OCI-LY7 (cell line): ENCODE measurements at places on chromosomes 13 and 19.

GRCh38 chr19:4506449-4507149, 11.7 kb downstream of the PLIN4 start:
- DNase-seq: no peak

DNA sequence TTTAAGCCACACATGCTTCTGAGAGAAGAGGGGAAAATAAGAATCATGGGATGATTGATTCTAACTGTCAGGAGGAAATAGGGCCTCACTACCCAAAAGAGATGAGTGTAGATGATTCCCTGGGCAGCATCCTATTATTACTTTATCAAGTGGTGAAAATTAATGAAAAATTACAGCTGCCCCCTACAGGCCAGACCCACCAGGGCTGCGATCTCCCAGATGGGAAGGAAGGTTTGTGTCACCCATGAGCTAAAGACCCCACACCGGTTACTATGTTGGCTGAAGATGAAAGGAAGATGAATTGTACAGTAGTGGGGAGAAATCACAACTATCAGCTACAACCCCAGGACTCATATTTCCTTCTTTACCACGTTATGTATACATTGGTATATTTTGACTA, 49.5 kb downstream of the RFC3 start:
- DNase-seq: no peak

GRCh38 chr19:28847468-28847867, 365.5 kb downstream of the UQCRFS1 start:
- no peak for DNase-seq

DNA sequence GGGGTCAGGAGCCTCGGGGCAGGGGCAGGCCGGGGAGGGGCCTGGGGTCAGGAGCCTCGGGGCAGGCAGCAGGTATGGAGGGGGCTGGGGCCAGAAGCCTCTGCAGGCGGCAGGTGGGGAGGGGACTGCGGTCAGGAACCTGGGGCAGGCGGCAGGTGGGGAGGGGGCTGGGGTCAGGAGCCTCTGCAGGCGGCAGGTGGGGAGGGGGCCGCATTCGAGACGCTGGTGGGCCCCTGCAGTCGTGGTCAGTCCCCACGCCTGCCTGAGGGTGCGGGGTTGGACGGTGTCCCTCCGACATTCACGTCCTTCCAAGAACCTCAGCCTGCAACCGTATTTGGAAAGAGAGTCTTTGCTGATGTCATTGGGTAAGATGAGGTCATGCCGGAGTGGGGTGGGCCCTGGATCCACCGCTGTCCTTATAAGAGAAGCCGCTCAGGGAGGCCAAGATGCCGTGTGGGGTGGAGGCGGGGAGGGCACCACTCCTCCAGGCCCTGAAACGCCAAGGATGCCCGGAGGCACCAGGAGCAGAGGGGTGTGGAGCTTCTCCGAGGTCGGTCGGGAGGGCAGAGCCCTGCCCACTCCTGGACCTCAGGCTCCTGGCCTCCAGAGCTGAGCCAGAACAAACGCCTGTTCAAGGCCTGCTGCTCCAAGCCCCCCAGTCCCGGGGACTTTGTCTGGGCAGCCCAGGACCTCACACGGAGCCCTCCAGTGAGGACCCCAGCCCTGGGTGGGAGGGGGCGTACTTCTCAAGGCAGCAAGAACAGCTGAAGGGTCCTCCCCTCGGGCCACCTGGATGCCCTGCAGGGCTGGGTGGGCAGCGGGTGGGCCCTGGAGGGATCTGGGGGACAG, 30.1 kb downstream of the PIP5K1C start:
- DNase-seq: no peak

DNA sequence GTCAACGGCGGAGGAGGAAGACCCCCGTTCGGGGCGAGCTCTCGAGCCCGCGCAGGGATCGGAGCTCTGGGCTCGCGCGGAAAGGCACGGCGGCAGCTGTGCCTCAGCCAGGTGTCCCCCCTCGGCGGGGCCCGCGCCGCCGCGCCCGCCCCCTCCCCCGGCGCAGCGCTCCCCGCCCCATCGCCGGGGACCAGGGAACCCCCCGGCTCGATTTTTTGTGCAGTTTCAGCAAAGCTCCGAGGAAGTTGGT, 110.0 kb downstream of the KCNRG start:
- DNase-seq: no peak

- DNase-seq: no peak
Observed at GRCh38 chr19:18017275-18018083, 9.5 kb downstream of the ARRDC2 start.

DNA sequence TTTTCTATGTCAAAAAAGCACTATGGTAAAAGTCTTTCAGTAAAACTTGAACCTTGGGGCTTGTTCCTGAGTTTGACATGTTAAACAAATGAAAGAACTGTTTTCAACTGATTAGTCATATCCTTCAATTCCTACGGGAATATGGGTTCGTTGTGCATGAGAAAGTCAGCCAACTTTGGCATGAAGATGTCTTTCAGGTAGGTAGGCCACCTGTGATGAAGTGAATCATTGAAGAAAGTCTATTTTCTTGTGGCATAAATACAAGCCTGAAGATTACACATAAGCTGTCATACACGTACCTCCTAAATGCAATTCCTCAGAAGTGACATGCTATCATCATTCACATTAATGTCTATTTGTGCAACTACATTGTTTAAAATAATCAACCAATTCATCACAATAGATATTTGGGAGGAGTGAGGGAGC, 513.0 kb downstream of the IRS2 start:
- no peak for DNase-seq

- DNase-seq: no peak
Observed at GRCh38 chr13:63864171-63864902, 2448.7 kb upstream of the PCDH20 start.

DNA sequence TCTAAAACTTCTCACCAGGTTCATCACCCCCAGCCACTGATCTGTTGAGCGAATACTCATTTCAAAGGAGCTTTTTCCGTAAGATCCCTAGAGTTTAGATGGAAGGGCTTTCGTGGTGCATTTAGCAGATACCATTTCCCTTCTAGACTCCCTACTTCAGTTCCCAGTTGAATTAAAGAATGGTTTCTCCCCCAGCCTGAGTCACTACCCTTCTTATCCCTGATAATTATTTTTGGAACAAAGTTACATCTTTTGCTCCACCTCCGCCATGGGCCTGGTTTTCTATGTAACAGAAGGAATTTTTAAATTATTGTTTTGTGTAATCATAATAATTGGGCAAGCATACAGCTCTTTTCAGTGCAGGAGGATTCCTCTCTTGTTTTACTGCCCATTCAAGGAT, 22.0 kb downstream of the USPL1 start:
- DNase-seq: no peak

DNA sequence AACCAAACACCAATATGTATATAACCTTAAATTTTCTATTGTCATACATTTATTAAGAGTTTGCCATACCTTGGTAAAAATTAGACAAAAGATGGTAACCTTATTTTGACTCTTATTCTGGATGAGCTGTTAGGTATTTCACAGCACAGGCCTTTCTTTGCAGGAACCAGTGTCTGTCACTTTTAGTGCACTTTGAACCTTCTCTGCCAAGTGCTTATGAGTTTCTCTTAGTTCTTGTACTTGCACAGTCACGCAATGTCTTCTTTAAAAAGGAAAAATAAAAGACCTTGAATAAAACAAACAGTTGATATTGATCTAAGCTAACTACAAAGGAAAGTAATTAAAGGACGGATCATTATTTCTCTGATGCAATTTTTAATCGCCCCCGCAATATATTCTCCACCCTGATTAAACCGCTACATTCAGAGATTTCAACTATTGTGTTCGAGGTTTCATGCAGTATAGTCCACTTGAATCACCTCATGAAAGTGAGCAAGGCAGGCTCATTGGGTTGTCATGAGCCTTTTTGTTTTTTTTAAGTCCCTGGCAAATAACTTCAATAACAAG, 534.5 kb downstream of the KLF5 start:
- DNase-seq: no peak

DNA sequence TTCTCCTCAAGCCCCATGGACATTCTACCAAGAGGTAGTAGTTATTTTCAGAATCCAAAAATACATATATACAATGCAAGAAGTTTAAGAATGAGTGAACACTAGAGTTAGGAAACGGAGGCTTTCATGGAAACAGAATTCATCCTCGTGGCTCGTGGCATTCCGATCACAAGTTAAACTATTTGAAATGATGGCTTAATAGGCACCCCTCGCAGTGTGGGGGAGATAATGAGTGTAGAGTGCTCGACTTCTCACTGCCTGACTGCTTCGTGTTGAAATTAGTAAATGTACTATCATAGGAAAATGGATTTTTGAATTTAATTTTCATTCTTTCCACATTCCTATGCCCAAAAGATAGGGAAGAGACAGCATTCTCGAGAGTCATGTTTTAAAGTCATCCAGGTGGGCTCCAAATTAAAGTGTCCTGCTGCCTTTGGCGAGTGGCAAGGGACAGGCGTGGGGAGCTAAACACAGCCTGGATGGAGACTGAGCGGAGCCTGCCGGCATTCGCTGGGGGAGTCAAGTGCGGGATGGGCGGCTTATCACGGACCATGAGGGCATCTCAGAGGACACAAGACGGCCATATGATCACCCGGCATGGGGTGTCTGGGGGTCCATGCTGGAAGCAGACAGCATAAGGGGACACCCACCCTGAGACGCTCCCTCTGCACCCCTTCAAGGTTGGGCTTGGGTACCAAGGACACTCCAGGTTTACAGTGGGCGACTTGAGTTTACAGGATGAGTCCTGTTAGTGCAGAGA, 165.2 kb downstream of the TEX29 start:
- DNase-seq: no peak

DNA sequence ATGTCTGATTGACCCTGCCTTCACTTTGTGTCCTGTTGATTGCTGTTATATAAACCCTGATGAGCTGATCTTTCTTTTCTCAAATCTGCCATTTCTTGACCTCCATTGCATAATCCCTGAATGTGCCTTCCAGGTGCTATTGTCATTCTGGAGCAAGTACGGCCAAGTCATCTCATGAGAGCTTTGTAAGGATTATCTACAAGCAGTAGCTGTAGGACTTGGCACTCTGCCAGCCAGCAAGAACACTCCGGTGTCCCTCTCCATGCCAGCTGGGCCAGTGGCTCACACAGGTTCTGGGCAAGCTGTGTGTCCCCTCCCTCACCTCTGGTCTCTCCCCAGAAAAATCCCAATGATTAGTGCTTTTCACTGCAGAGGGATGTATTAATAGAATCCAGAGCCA, 348.1 kb downstream of the FOXO1 start:
- peak; percentile 22 for DNase-seq

- no peak for DNase-seq
Observed at GRCh38 chr19:24048261-24048660, 38.7 kb upstream of the ZNF254 start.

DNA sequence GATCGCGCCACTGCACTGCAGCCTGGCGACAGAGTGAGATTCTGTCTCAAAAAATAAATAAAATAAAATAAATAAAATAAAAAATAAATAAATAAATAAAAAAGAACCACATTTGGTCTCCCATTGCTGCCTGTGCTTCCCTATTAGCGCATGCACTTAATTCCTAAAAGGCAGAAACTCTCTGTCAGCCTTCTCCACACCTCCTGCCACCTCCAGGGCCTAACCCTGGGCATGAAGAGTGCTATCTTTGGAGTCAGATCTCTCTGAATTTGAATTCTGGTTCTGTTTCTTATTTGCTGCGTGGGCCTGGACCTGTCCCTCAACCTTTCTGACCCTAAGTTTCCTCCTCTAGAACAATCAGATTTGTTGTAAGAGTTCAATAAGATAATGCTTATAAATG, 11.3 kb downstream of the NCAN start:
- DNase-seq: no peak

DNA sequence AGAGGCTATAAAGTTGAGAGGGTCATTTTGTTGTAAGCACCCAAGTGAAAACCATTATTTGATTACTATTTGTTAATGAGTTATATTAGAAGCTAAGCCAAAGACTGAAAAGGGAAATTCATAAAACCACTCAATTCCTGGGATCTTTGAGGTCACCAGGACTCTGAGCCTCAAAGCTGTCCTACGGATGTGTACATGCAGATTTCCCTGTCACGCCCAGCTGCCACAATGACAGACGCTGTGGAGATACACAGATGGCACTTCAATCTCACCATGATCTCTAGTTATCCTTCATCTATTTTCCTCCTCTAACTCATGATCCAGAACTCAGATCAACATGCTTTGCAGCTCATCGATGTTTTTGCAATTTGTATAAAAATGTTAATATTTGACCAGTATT, 403.5 kb upstream of the MIR17HG start:
- no peak for DNase-seq

DNA sequence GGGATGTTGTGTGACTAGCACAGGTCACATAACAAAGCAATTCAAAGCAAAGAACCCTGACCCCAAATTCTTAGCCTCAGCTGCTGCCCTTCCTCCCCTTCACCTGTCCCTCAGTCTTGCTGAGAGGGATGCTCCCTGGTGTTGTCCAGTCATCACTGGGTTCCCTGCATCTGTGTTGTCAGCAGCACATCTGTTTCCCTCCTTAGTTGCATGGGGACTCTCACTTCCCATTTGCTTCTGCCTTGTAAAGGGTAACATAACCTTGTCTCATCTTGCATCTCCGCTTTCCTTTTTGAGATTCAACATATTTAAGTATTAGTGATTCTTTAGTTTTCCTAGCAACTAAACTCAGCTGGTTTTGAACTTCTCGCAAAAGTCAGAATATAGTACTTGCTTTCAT, 54.0 kb downstream of the SPATA13 start:
- peak; percentile 71 for DNase-seq

DNA sequence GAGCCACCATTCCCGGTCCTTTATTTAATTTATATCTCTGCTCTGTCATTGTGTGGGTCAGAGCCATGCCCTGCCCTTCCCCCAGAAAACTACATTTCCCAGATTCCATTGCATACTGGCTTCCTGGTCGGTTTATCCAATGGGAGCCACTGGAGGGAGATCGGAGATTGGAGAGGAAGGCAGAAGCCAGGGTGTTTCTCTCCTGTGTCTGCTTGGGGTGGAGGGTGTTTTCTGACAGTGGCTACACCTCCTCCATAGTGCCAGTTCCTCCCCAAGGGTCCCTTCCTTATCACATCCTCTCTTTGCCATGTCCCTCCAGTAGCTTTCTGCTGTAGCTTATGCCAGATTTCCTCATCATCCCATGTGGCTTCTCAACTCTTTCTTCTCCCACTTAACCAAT, 19.0 kb downstream of the OLFM2 start:
- DNase-seq: peak; percentile 61

GRCh38 chr19:30227012-30227621, 145.1 kb upstream of the ZNF536 start:
- DNase-seq: no peak

DNA sequence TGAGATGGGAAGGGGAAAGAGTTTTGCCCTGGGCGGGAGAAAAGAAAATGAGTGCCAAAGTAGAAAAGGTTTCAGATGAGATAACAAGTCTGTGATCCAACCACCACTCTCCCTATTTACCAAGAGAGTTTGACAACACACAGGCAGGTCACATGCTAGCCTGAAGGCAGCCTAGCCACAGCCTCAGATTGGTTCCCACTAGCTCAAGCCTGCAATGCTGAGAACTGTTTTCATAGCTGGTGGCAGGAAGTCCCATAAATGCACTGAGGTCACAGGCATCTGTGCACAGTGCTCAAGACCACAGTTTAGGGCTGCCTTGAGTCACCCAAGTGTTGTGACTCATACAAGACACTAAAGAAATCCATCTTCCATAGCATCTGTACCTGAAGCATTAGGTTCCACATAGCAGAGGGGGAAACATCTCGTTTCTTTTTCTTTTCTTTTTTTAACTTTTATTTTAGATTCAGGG, 18.5 kb upstream of the POP4 start:
- no peak for DNase-seq
